SHP77 (cell line): ENCODE measurements at places on chromosomes 3 and 15.

DNA sequence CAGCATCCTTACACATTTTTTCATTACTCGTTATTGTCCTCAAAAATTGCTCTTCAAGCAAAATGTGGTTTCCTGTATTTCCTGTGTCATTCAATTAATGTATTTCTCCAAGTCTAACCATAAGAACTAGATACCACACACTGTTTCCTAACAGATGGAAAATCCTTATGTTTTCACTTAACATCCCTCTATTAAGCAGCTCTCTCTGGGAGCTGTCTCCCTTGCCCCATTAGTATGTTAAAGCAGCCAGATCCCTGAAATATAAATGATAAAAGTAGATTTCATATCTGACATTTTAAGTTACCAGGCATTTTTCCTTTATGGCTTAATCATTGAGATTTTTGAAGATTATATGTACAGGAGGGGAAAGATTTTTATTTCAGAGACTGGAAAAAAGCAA is 15.9 kb downstream of the PFN2 start:
- DNase-seq = no peak

GRCh38 chr3:137709011-137709601 is 55.0 kb upstream of the SOX14 start:
- DNase-seq = no peak

DNA sequence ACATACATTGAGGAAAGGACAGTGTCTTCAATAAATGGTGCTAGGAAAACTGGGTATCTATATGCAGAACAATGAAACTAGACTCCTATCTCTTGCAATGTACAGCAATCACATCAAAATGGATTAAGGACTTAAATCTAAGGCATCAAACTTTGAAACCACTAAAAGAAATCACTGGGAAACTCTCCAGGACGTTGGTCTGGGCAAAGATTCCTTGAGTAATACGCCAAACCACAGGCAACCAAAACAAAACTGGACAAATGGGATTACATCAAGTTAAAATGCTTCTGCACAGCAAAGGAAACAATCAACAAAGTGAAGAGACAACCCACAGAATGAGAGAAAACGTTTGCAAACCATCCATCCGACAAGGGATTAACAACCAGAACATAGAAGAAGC is 14.5 kb downstream of the LAMP3 start:
- DNase-seq = no peak

DNA sequence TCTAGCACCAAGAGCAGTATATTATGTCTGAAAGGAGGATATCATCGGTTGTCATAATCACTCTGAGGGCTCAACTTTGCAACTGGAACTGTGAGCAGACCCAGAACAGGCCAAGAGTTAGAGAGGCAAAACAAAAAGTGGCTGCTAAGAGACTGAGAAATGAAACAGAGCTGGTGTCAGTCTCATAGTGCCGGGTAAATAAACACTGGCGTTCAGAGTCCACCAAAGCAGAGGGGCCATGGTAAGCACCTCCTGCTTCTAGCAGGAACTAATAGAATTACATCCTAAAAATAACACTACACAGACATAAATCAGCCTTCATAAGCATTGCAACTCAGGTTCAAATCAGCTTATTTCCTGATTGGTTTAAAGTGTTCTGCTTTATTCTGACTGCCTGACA is 10.3 kb upstream of the IL12A start:
- DNase-seq = no peak

DNA sequence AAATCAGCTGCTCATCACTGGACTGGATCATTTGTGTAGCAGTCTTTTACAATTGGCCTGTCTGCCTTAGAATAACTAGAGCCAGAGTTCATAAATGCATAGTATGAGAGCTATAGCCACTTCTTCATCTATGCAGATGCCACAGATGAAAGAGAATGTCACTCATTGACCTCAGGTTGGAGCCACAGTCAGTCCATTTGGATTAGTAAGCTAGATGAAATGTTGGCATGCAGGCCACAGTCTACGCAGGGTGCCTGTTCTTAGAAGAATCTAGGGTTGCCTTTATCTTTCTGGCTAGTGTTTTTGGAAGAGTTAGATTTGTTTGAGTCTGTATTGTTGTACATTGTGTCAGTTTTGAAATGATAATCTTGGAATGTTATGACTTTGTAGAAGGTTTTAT is 25.4 kb upstream of the EDEM1 start:
- no peak for DNase-seq

DNA sequence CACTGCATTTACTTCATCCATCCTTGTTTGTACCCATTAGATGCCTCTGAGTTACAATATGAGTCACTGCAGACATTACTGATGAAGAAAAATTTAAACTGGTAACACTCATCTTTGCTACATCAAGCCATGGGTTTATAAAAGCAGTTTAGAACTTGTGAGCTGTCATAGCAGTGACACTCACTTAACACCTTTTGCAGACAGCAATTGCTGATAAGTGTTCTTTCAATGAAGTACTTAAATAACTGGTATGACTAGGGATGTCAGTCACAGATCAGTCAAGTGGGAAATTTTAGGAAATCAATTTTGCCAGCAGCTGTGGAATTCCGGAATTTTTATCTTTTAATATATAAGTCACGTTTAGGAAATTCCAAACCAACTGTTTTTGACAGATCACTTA is 643.0 kb downstream of the TBL1XR1 start:
- DNase-seq = no peak

DNA sequence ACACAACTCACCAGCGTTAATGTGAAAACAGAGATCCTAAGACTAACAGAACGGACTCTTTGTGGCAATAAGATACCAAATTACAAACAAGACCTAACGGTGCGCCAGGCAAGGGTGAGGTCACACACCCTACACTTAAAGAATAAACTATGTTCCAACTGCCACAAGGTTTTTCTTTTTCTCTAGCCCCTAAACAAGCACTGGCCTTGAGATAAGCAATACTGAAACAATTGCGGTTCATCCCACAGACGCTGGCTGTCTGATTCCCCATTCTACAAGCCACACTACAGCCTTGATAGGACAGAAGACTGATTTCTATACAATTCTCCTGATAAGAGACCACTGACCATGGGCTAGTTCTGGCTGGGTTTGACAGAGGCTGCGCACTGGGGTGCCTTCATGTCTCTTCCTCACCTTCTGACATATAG is 20.5 kb upstream of the LIMD1 start:
- DNase-seq = no peak

- no peak for DNase-seq
These were observed 314.5 kb downstream of the TLE3 start for GRCh38 chr15:69783211-69783610.

DNA sequence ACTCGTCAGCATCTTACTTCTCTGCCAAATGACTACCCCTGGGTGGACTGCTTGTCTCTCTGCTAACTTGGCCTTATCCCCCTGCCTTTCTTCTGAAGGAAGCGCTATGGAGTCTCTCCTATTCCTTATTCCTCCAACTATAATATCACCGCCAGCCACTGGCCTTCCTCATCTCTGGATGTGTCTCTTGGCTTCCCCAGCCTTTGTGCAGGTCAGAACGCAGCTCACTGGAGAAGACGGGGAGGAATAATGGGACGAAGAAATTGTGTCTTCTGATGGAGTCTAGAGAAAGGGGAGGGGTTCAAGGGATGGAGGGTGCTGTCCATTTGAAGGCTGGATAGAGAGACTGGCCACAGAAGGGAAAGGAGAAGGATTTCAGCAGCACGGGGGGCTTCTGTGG is 16.9 kb downstream of the ITGA11 start:
- no peak for DNase-seq

DNA sequence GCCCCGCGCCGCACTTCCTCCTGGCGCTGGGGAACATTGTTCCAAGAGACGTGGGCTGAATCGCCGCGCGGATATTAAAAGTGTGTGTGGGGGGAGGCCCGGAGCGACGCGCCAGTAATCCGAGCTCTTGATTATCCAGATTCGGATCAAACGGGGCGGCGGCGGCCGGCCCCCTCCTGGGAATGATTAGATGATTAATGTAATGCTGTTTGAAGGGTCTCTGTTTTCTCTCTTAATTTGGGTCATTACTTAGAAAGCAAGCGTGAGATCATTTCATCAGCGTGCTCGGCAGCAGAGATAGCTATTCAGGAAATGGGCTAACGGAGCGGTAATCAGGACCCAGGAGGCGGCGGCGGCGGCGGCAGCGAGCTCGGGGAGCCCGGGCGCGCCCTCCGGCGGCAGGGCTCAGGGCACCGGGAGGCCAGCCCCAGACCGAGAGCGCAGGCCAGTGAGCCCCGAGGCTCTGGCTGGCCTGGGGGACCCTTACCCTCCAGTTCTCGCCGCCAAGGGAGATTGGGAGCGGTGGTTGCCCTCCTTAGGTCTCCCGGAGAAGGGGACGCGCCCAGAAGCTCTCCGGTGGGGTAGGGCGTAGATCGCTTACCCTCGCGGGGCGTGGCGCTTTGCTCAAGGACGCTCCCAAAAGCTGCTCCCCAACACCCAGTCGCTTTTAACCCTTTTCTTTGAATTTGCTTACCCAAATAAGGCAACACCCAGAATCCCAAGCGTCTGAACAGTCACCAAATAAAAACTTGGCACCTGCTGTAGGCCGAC is 4.5 kb downstream of the FEZF2 start:
- DNase-seq = no peak
